Naive thymus-derived CD8-positive, alpha-beta T cell (primary cell): ENCODE measurements at places on chromosomes 4 and X.

DNA sequence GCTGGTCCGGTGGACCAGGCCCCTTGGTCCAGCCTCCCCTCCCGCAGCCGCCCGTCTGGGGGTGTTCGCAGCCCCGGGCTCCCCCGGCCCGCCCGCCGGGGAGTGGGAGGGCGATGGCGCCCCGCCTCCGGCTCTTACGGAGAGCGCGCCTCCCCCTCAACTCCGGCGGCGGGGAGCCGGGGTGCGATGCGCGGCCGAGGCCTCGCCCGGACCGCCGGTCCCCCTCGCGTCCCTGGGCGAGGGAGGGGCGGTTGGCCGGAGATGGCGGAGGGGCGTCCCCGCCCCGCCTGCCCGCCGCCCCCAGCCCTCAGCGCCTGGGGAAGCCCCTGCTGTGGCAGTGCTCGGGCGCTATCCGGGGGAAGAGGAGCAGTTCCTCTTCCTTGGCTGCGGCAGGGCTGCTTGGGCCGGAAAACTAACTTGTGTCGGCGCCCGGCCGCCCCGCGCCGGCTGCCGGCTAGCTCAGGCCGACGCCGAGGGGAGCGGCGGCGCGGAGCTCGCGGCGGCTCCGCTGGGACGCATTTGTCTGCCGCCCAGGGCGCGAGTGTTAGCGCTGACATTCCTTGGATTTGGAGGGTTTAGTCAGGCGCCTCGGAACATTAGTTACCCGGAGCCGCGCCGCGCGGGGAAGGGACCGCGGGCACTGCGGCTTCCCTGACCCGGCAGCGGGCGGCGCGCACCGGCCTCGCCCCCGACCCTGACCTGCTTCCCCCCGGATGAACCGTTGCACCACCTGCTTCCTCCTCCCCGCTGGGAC is 994 bp downstream of the GALNT7 start:
- no peaks in the 10 kb centered on the region for H3K36me3 ChIP-seq
- H3K4me1 ChIP-seq = peaks cover 32% of the 10 kb centered on the region
- DNase-seq = peak; percentile 65
- peak overlapping the region; percentile 78 for H3K27ac ChIP-seq

DNA sequence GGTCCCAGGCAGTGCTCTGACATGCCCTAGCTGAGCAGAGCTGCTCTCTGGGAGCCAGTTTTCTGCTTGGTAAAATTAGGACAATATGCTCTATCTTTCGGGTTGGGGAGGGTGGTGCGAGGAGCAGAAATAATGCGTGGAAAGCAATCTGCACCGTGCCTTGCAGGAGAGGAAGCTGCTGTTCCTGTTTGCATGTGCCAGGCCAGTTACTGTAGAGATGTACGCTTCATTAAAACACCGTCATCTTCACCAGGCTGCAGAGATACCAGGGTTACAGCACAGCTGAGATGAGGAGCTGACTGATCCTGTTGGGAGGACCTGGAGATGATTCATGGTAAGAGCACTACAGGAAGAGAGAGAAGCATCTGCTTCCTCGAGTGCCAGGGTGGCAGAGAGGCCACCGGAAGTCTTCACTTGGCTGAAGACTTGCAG is 29.5 kb upstream of the IRF2 start:
- peak overlapping the region; percentile 75 for H3K4me3 ChIP-seq
- no peaks in the 10 kb centered on the region for H3K27me3 ChIP-seq
- peaks cover 14% of the 10 kb centered on the region for H3K4me1 ChIP-seq
- H3K36me3 ChIP-seq = no peaks in the 10 kb centered on the region
- peak overlapping the region; percentile 63 for H3K27ac ChIP-seq
- DNase-seq = no peak

GRCh38 chr4:152099555-152099954 is 338.7 kb upstream of the GATB start:
- H3K27me3 ChIP-seq = no peaks in the 10 kb centered on the region
- peaks cover 96% of the 10 kb centered on the region for H3K4me1 ChIP-seq
- peaks cover 9% of the 10 kb centered on the region for H3K36me3 ChIP-seq
- H3K4me3 ChIP-seq = peak overlapping the region; percentile 84
- H3K27ac ChIP-seq = peak overlapping the region; percentile 98

- H3K27me3 ChIP-seq = no peaks in the 10 kb centered on the region
- no peaks in the 10 kb centered on the region for H3K4me1 ChIP-seq
- H3K27ac ChIP-seq = no peak overlapping the region
- H3K36me3 ChIP-seq = no peaks in the 10 kb centered on the region
Measured at GRCh38 chr4:41633321-41633720, 95.4 kb downstream of the LIMCH1 start.

- H3K36me3 ChIP-seq = no peaks in the 10 kb centered on the region
- no peak for DNase-seq
- H3K27me3 ChIP-seq = no peaks in the 10 kb centered on the region
- H3K4me3 ChIP-seq = no peak overlapping the region
- no peak overlapping the region for H3K27ac ChIP-seq
Measured at GRCh38 chr4:1271686-1272085, 18.0 kb upstream of the MAEA start.

DNA sequence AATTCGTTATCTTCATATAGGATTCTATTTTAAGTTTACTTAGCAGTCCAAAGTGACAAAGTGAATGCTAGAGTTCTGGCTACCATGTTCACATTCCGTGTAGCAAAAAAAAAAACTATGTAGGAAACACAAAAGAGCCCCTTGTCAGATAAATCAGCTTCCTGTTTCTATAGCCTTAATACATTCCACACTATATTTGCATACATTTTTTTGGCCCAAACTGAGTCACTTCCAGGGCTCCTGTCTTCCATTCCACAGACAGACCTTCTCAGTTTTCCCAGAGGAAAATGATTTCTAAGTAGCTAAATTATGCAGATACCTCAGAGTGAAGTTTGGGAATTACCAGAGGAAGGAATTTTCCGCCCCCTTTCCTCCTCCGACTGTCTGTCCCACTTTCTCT is 841.9 kb upstream of the HS3ST1 start:
- no peaks in the 10 kb centered on the region for H3K27me3 ChIP-seq
- H3K4me3 ChIP-seq = no peak overlapping the region
- DNase-seq = no peak
- no peak overlapping the region for H3K27ac ChIP-seq
- no peaks in the 10 kb centered on the region for H3K4me1 ChIP-seq
- no peaks in the 10 kb centered on the region for H3K36me3 ChIP-seq

DNA sequence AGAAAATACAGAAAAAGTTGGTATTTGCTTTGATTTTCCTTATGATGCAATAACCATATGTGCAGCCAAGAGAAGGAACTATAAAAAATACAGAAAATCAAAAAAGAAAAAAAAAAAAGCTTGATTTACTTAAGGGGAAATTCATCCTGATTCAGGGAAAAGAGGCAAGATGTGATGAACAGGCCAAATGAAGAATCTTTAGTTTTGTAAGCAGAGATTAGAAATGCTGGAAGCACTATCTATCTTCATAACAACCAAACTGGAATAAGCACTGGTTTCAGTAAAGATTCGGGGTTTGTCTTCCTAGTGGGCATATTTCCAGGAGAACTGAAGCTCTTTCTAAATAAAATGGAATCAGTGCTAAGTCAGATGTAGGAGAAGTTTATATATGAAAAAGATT is 82.9 kb upstream of the KCNIP4 start:
- no peaks in the 10 kb centered on the region for H3K4me1 ChIP-seq
- H3K27ac ChIP-seq = no peak overlapping the region
- no peaks in the 10 kb centered on the region for H3K27me3 ChIP-seq
- no peak overlapping the region for H3K4me3 ChIP-seq

DNA sequence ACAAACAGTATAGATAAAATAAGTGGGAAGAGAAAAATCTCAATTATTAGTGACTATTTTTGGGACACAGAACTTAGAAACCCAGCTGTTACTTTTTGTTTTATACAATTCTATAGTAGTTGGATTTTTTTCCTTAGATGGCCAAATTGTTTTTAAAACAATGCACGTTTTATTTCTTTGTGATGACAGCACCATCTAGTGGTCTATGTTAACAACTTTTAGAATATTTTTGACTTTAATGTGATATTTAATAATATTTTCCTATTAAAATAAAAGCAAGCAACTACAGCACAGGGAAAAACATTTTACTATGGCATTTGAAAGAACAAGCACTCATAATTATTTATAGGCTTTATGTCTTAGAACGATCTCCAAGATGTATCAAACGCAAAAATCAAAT is 5.6 kb upstream of the SMIM31 start:
- H3K27me3 ChIP-seq = peaks cover 9% of the 10 kb centered on the region
- H3K4me1 ChIP-seq = no peaks in the 10 kb centered on the region
- H3K4me3 ChIP-seq = no peak overlapping the region
- H3K27ac ChIP-seq = no peak overlapping the region

- H3K4me1 ChIP-seq = peaks cover 48% of the 10 kb centered on the region
- H3K27me3 ChIP-seq = no peaks in the 10 kb centered on the region
- no peak for DNase-seq
- H3K36me3 ChIP-seq = no peaks in the 10 kb centered on the region
- H3K27ac ChIP-seq = peak overlapping the region; percentile 86
Measured at GRCh38 chrX:124348182-124348581, 1.8 kb downstream of the SH2D1A start.

DNA sequence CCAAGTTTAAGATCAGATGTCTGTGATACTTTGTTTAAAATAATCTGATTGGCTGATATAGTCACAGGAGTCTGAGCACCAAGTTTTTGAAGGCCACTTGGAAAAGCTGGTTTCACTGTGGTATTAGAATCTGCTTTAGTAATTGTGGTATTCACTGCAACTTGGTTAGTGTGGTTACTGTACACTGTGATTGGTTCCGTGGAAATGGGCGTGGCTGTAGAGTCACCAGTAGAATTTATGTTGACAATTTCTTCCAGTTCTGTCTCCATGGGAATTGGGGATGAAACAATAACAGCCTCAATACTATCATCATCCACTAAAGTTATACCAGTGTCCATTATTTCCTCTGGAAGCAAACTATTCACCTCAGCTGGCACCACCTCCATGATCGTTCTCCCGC is 26.2 kb downstream of the LIN54 start:
- DNase-seq = no peak
- peaks cover 17% of the 10 kb centered on the region for H3K4me1 ChIP-seq
- H3K36me3 ChIP-seq = peaks cover 17% of the 10 kb centered on the region

GRCh38 chrX:151596282-151596681 is 32.8 kb downstream of the PASD1 start:
- H3K36me3 ChIP-seq = no peaks in the 10 kb centered on the region
- no peaks in the 10 kb centered on the region for H3K4me1 ChIP-seq
- no peak for DNase-seq
- H3K4me3 ChIP-seq = no peak overlapping the region

DNA sequence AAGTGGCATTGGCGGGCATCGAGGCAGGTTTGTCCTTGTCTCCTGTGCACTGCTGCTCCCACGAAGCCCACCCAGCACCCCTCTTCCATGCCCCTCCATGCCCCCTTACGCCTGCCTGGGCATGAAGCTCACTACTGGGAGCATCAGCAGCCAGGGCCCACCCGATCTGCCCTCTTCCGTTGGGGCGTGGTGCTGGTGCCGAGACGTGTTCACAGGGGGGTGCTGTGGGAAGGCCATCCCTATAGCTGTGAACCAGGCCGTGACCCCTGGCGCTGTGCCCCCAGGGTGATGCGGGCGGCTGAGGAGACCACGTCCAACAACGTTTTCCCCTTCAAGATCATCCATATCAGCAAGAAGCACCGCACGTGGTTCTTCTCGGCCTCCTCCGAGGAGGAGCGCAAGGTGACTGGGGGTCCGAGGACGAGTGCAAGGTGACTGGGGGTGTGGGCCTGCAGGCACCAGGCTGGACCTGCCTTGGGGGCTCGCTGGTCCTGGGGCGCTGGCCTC is 19.3 kb upstream of the ADD1 start:
- no peaks in the 10 kb centered on the region for H3K27me3 ChIP-seq
- no peak overlapping the region for H3K27ac ChIP-seq
- DNase-seq = no peak
- H3K4me3 ChIP-seq = no peak overlapping the region

- H3K36me3 ChIP-seq = no peaks in the 10 kb centered on the region
- no peaks in the 10 kb centered on the region for H3K4me1 ChIP-seq
- peak overlapping the region; percentile 11 for H3K4me3 ChIP-seq
- no peak overlapping the region for H3K27ac ChIP-seq
Measured at GRCh38 chrX:49754233-49754857, 58.6 kb upstream of the PAGE1 start.

DNA sequence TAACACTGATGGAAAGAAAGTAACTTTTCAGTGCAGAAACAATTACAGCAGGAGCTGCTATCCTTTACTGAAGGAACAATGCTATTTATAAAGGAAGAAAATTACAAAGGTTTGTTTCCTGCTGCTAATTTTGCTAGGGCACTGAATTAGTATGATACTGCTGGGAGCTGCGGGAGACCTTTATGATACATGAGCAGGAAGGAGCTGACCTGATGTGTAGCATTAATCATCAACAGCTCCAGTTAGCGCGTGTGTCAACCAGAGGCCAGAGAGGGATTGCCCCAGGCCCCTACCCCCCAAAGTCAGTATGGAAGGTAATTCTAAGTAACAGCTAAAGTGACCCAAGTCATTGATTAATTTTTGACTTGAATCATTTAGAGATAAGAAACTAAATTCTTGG is 728.9 kb downstream of the PCDH18 start:
- DNase-seq = no peak
- H3K27ac ChIP-seq = no peak overlapping the region
- no peaks in the 10 kb centered on the region for H3K4me1 ChIP-seq
- H3K4me3 ChIP-seq = no peak overlapping the region

DNA sequence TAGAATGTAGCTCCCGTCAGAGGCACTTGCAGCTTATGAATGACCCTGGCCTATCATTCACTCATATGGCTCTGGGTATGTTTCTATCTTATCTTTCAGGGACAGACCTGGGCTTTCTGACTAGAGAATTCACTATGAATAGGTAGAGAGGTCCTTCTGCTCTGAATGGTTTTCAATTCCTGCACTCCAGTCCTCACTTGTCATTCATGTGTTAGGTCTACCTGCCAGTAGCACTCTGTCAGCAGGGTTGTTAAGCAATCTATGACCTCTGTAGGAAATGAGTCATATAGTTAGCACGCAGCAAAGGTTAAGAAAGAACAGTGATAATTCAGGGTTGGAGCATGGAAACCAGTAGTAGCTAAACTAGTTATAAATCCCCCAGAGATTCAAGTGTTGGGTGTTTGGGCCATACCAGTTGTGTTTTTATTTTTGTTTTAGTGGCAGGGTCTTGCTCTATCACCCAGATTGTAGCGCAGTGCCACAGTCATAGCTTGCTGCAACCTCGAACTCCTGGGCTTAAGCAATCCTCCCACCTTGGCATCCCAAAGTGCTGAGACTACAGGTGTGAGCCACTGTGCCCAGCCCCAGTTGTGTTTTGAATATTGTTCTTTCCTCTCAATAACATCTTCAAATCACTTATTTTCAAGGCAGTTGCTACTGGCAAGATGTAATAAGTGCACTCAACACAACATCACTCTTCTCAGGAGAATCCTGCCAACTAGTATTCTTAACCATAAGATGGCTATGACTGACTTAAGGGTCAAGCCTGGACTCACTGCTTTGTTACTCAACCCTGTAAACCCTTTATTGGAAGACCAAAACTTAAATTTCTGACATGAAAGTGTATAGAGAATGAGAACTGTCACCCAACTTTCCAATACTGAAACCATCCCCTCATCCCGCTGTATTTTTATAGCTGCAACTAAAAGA is 25.1 kb downstream of the ARL13A start:
- no peaks in the 10 kb centered on the region for H3K27me3 ChIP-seq
- H3K27ac ChIP-seq = no peak overlapping the region
- no peak for DNase-seq
- H3K4me1 ChIP-seq = no peaks in the 10 kb centered on the region
- no peak overlapping the region for H3K4me3 ChIP-seq

GRCh38 chr4:86960557-86960961 is 25.7 kb downstream of the AFF1 start:
- peak overlapping the region; percentile 38 for H3K4me3 ChIP-seq
- H3K36me3 ChIP-seq = peaks cover 8% of the 10 kb centered on the region
- no peak for DNase-seq
- H3K4me1 ChIP-seq = peaks cover 30% of the 10 kb centered on the region

- H3K4me1 ChIP-seq = no peaks in the 10 kb centered on the region
- no peak overlapping the region for H3K27ac ChIP-seq
- DNase-seq = no peak
- no peak overlapping the region for H3K4me3 ChIP-seq
- no peaks in the 10 kb centered on the region for H3K27me3 ChIP-seq
Measured at GRCh38 chr4:187436251-187436650, 559.3 kb upstream of the ZFP42 start.
